ENCODE measurements at places on chromosomes 12 and 14.

DNA sequence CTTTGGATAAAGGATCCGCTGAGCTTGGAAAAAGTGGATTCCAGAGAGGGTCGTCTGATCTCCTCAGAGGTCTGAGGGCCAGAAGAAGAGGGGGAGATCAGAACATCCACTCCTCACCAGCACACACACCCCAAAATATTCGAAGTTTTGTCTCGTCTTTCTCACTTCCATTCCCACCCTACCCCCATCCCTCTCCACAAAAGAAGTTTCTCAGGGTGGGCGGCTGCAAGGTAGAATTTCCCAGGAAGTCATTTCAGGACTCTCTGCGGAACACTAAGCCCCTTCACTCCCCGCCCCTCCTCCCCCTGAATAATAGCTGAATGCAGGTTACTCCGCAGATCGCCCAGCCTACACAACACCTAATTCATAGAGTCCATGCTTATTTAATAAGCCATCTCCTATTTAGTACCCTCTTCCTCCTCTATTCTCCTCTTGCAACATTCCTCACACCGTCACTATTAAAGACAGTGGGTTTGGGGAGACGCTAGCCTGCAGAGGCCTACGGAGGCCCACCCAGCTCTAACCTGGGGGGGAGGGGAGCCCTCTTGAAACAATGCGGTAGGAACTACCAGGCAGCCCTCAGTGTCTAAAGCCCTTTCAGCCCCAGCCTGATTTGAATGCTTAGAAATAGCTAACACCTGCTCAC, 649 bp upstream of the SALL2 start:
- H3K27me3 ChIP-seq, result peaks cover 23% of the 10 kb centered on the region
- no peak overlapping the region for H3K27ac ChIP-seq
- H3K4me3 ChIP-seq, result peak overlapping the region; percentile 33

DNA sequence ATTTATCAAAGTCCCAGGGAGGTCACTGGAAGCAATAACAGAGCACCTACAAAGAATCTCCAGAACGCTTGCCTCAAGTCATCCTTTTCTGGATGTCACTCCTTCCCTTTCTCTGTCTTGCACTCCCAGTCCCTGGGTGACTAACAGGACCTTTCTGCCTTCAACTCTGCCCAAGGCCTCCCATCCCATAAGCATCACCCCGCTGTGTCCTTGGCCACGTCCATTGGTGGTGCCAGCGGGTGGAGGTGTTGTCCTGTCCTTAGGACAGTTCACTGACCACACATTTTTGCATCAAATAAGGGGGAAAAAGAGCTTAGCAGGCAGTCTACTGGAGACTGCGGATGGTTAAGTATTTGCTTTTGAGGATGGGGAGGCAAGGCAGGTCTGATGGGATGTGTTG, 23.6 kb upstream of the PLEK2 start:
- no peaks in the 10 kb centered on the region for H3K4me1 ChIP-seq
- H3K27ac ChIP-seq, result no peak overlapping the region
- H3K36me3 ChIP-seq, result no peaks in the 10 kb centered on the region
- H3K4me3 ChIP-seq, result no peak overlapping the region
- DNase-seq, result no peak

DNA sequence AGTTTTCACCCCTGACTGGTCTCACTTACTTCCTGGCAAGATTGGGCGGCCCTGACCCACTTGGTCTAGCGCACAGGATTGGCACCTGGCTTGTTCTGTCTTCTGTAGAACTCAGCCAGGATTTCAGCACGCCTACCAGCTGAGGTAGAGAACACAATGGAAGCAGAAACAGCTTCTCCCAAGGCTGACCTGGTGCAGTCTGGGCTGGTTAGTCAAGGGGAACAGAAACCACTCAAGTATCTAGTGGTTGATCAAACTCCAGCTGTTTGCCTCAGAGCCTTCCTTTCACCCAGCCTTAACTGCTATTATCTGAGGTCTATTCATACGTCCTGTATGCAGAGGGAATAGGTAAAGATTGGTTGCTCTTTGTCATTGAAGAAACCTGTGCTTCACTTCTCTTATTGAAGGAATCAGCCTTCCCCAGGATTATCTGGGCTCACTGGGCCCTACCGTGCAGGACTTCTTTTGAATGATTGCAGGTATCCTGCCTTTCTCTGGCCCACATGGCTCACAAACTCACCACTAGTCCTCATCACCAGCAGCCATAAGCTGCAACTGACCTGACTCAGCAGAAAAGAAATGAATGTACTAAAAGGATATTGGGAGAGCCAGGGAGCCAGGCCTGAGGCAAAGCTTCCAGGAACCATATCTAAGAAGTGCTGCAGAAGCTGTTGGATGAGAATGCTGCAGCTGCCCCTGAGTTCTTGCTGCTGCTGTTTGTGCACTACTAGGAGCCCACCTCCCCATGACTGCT, 2.5 kb upstream of the PLEKHD1 start:
- DNase-seq, result no peak
- no peaks in the 10 kb centered on the region for H3K4me1 ChIP-seq
- peaks cover 6% of the 10 kb centered on the region for H3K36me3 ChIP-seq
- H3K27me3 ChIP-seq, result peaks cover 11% of the 10 kb centered on the region
- H3K4me3 ChIP-seq, result no peak overlapping the region

GRCh38 chr14:104371031-104371430, 208.5 kb upstream of the C14orf180 start:
- no peak overlapping the region for H3K27ac ChIP-seq
- no peaks in the 10 kb centered on the region for H3K4me1 ChIP-seq
- peaks cover 39% of the 10 kb centered on the region for H3K27me3 ChIP-seq

DNA sequence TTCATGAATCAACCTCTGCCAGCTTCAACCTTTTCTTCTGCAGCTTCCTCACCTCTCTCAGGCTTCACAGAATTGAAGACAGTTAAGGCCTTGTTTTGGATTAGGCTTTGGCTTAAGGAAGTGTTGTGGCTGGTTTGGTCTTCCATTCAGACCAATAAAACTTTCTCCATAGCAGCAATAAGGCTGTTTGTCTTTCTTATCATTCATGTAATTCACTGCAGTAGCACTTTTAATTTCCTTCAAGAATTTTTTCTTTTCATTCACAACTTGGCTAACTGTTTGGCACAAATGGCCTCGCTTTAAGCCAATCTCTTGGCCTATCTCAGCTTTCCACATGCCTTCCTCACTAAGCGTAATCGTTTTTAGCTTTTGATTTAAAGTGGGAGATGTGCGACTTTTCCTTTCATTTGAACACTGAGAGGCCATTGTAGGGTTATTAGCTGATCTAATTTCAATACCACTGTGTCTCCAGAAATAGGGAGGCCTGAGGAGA, 229.5 kb downstream of the IPO8 start:
- no peaks in the 10 kb centered on the region for H3K36me3 ChIP-seq
- DNase-seq, result no peak
- no peak overlapping the region for H3K4me3 ChIP-seq
- no peak overlapping the region for H3K27ac ChIP-seq
- no peaks in the 10 kb centered on the region for H3K4me1 ChIP-seq
- peaks cover 12% of the 10 kb centered on the region for H3K27me3 ChIP-seq

DNA sequence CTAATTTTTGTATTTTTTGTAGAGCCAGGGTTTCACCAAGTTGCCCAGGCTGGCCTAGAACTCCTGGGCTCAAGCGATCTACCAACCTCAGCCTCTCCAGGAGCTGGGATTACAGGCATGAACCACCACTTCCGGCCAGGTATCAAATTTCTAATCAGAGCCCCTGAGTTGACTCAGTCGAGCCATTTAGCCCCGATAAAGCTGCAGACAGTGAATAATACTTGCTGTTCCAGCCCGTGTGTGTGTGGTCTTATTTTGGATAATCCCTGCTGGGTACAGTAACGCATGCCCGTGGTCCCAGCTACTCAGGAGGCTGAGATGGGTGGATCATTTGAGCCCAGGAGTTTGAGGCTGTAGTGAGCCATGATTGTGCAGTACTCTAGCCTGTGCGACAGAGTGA, 57.0 kb downstream of the TEAD4 start:
- no peak for DNase-seq
- H3K4me3 ChIP-seq, result no peak overlapping the region
- peaks cover 15% of the 10 kb centered on the region for H3K36me3 ChIP-seq
- H3K4me1 ChIP-seq, result no peaks in the 10 kb centered on the region

DNA sequence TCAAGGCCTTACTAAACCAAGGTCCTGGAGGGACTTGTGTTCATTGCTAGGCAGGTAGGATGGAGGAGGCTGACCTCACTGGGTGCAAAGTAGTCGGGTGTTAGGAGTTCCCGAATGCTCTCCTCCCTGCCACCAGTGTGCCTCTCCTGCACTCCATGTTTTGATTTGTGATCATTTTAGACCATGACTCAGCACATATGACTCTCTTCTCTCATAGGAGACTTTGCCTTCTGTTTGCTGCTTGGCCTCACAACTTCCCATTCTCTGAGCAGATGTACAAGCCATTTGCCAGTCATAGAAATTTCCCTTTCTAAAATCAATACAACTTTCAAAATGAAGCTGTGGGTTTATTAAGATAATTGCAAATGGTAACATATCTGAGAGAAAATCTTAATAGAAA, 46.6 kb upstream of the LRIG3 start:
- no peak overlapping the region for H3K4me3 ChIP-seq
- DNase-seq, result peak; percentile 5
- H3K27me3 ChIP-seq, result no peaks in the 10 kb centered on the region
- peaks cover 6% of the 10 kb centered on the region for H3K36me3 ChIP-seq

DNA sequence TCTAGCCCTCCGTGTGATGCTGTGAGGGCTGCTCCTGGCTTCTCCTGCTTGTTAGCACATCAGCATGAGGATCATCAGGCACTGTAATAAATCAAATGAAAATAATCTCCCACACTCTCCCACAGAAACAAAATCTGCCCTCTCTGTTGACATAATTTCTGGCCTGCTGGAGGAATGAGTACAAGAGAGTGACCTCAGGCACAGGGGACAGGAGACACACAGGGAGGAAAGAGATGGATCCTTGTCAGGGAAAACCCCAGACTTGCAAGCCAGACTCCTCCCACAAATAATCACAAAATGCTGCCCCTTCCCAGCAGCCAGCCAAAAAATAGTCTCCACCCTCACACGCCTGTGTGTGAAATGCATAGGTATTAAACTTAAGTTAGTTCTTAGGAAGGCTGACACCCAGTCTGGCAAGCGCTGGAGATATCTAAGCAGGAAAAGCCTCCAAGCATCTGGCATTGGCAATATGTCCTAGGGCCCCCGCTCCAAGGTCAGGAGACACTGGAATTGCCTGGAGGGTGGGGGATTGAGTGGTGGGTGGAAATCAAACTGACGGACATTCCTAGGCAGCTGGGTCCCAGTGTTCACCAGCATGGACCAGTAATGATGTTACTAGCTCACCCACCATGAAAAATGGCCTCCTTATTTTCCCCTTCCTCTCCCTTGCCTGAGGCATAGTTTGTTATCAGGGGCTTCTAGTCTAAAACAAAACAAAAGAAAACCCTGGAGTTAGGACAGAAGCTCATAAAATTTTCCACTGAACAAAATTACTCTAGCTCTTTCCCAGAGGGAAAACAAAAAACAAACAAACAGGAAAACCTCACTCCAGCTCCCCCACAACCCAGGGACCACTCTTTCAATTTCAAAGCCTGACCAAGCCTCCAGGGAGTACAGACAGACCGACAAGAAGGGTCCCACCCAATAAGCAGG, 22.0 kb downstream of the SMUG1 start:
- peaks cover 1% of the 10 kb centered on the region for H3K4me1 ChIP-seq
- DNase-seq, result no peak
- peaks cover 29% of the 10 kb centered on the region for H3K36me3 ChIP-seq
- no peaks in the 10 kb centered on the region for H3K27me3 ChIP-seq
- no peak overlapping the region for H3K27ac ChIP-seq

GRCh38 chr12:12616512-12617310, 5.0 kb downstream of the CREBL2 start:
- H3K36me3 ChIP-seq, result peaks cover 35% of the 10 kb centered on the region
- no peaks in the 10 kb centered on the region for H3K27me3 ChIP-seq
- no peak for DNase-seq

- H3K27ac ChIP-seq, result peak overlapping the region; percentile 90
- peaks cover 36% of the 10 kb centered on the region for H3K36me3 ChIP-seq
- no peak for DNase-seq
Observed at GRCh38 chr14:68958553-68958952, 20.5 kb downstream of the ACTN1 start.

- no peaks in the 10 kb centered on the region for H3K4me1 ChIP-seq
- peaks cover 35% of the 10 kb centered on the region for H3K27me3 ChIP-seq
- DNase-seq, result no peak
- H3K36me3 ChIP-seq, result no peaks in the 10 kb centered on the region
- no peak overlapping the region for H3K27ac ChIP-seq
Observed at GRCh38 chr14:105999361-106000028, 473.1 kb downstream of the TMEM121 start.

DNA sequence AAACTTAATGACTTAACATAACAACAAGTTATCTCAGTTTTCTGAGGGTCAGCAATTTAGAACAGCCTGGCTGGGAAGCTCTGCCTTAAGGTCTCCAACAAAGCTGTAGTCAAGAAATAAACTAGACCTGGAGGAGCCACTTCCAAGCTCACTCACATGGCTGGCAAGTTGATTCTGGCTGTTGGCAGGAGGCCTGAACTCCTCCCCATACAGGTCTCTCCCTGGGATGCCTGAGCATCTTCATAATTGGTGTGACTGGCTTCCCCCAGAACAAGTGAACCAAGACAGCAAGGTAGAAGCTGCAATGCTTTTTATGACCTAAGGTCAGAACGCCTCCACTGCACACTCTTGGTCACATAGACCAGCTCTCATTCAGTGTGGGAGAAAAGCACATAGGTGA, 128.3 kb downstream of the SAMD4A start:
- DNase-seq, result no peak
- no peak overlapping the region for H3K27ac ChIP-seq
- H3K27me3 ChIP-seq, result no peaks in the 10 kb centered on the region
- no peak overlapping the region for H3K4me3 ChIP-seq
- no peaks in the 10 kb centered on the region for H3K36me3 ChIP-seq

DNA sequence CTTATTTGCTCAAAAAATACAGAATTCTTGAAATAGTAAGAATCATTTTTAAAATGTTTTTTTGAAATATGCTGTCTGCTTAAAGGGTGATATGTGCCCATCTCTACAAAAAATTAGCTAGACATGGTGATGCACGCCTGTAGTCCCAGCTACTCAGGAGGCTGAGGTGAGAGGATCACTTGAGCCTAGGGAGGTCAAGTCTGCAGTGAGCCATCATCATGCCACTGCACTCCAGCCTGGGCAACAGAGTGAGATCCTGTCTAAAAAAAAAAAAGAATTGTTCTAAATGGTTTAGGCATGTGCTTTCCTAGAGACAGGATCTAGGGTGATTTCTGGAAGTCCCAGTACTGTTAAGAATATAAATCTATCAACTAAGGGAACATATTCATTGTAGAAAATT, 75.6 kb upstream of the HECTD1 start:
- H3K27me3 ChIP-seq, result no peaks in the 10 kb centered on the region
- H3K36me3 ChIP-seq, result no peaks in the 10 kb centered on the region
- H3K4me3 ChIP-seq, result no peak overlapping the region
- H3K4me1 ChIP-seq, result no peaks in the 10 kb centered on the region

GRCh38 chr14:104373055-104373854, 206.3 kb upstream of the C14orf180 start:
- H3K27me3 ChIP-seq, result peaks cover 61% of the 10 kb centered on the region
- no peak for DNase-seq
- H3K27ac ChIP-seq, result no peak overlapping the region
- H3K4me3 ChIP-seq, result no peak overlapping the region

DNA sequence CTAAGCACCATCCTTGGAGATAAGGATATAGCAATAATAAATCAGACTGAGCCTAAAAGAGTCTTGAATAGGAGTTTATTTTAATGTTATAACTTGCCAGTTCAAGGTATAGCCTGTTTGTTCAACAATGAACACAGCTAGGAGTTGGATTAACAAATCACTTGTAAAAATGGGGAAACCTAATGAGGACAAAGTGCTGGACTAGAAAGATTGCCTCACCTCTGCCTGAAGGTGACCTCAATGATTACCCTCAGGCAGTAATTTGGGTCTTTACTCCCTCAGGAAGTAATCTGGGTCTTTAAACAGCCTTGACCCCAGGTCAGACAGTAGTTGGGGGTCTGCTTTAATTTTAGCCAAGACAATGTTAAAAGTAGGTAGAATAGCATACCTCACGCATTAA, 35.5 kb upstream of the CDKL1 start:
- H3K4me1 ChIP-seq, result no peaks in the 10 kb centered on the region
- H3K27me3 ChIP-seq, result no peaks in the 10 kb centered on the region
- H3K4me3 ChIP-seq, result no peak overlapping the region
- H3K36me3 ChIP-seq, result peaks cover 38% of the 10 kb centered on the region

Data from MCF 10A (cell line).